ENCODE measurements at places on chromosomes 1 and 21. TPM values are rescaled to one million over a fixed set of nuclear protein-coding genes. Genes with fewer than 3 reads are reported as not detected.

DNA sequence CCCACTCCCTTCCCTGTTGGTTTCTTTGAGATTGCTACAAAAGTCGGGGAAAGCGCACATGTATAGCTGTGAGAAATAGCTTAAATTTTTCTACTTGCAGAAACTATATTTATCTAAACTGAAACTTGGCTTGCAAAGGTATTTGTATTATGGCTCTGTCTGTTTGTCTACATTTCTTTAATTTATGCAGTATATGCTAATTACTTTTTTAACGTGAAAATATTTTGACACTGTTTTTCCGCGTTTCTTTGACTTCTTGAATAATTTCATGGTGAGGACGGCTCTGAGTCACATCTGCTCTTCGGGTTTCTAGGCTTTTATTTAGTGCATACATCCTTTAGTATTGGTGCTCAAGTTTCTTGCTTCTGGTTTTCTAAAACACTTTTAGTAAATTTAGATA lies 182.1 kb upstream of the ZRANB2 start:
- no peaks in the 10 kb centered on the region for H3K4me1 ChIP-seq
- no peak for DNase-seq
- H3K27ac ChIP-seq, result no peak overlapping the region
- H3K27me3 ChIP-seq, result no peaks in the 10 kb centered on the region
- H3K4me3 ChIP-seq, result no peak overlapping the region

- H3K36me3 ChIP-seq, result no peaks in the 10 kb centered on the region
- H3K27me3 ChIP-seq, result no peaks in the 10 kb centered on the region
- no peak overlapping the region for H3K4me3 ChIP-seq
- H3K4me1 ChIP-seq, result peaks cover 59% of the 10 kb centered on the region
Observed at GRCh38 chr1:221723018-221723847, 18.7 kb downstream of the DUSP10 start.

GRCh38 chr1:24266398-24266941 lies 52.7 kb upstream of the GRHL3 start:
- H3K27me3 ChIP-seq, result no peaks in the 10 kb centered on the region
- DNase-seq, result no peak
- H3K27ac ChIP-seq, result no peak overlapping the region
- H3K4me3 ChIP-seq, result no peak overlapping the region

HOOK1 gene
- 4.0 TPM for total RNA-seq
